Bone marrow (tissue), 2 donors: ENCODE measurements at places on chromosomes 4 and X.
A peak's percentile ranks its signal among the peaks of the same experiment; 100 is the strongest.

DNA sequence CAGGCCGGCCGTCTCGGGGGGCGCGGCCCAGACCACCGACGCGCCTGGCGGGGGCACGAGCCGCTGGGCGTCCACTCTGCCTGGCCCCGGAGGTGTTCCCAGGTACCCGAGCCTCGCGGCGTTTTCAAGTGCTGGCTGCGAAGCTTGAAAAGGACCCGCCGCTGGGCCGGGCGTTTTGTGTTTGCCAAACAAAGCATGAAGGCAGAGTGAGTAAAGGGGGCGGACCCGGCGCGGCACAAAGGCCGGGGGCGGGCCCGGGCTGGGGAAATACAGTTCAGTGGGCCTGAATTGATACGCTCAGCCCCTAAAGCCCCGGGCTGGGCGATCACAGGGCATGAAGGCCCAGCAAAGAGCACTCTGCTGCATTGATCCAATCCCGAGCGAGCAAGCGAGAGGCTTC lies 65.4 kb downstream of the SOX3 start:
- DNase-seq: no peak

DNA sequence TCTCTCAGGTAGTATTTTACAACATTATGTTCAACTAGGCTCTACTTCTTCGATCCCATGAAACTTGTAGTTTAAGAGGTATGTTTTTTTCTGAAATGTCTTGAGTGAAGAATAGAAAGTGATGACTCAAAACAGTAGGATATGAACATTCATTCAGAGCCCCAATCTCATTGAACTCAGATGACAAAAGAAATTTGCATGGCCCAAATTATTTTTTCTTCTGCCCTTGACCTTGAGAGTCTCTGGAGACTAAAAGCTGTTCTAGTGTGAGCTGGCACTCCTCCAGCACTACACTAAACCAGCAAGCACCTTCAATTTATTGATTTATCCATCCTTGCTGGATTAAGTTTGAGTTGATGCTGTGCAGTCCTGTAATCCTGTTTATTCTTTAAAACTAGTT lies 4.0 kb downstream of the DCLK2 start:
- no peak for DNase-seq

GRCh38 chrX:152806035-152806434 lies 24.5 kb downstream of the CETN2 start:
- no peak for DNase-seq

GRCh38 chr4:151766691-151767090 lies 5.9 kb upstream of the GATB start:
- no peak for DNase-seq

DNA sequence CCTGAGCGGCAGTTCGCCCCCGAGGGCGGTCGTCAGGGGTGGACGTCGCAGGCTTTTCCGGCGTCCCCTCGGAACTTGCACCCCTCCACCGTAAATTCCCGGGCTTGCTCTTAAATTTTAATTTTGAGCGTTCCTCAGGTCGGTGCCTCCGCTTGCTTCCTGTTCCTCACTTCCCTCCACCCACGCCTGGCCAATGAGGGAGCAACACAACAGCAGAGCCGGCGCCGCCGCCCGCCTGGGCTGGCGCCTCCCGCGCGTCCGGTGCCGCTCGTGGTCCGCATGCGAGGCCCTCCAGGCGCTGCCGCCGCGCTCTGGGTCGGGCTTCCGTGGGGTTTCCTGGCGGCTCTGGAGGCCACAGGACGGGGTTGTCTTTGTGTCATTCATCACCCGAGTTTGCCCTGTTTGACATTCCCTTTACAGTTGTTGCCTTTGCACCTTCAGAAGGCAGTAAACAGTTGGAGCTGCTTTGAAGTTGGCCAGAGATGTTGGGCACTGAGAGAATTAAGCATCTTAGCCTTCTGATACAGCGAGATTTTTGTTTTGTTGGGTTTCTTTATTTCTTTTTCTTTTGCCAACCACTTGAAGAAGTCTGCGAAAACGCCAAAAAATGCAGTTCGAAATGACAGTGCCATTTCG lies 692 bp downstream of the SPCS3 start:
- DNase-seq: peak; percentile 64

DNA sequence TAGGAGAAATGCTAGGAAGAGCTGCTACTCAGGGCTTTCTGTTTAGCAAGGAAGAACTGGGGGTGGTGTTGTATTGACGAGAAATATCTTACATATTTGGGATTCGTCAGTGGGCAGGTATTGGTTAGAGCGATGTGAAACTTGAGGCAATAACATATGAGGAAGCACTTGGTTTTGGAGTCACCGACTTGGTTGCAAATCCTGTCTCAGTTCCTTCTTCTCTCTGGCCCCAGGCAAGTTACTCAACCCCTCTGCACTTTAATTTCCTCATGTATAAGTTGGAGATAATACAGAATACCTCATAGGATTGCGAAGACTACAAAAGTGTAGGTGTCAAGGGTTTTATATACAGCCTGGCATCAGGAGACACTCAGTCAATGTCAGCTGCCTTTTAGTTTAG lies 34.1 kb downstream of the GPAT3 start:
- no peak for DNase-seq

GRCh38 chrX:25300994-25301393 lies 285.2 kb upstream of the ARX start:
- DNase-seq: no peak

- DNase-seq: no peak
These were observed 76.9 kb downstream of the COL4A6 start for GRCh38 chrX:108361316-108361715.

DNA sequence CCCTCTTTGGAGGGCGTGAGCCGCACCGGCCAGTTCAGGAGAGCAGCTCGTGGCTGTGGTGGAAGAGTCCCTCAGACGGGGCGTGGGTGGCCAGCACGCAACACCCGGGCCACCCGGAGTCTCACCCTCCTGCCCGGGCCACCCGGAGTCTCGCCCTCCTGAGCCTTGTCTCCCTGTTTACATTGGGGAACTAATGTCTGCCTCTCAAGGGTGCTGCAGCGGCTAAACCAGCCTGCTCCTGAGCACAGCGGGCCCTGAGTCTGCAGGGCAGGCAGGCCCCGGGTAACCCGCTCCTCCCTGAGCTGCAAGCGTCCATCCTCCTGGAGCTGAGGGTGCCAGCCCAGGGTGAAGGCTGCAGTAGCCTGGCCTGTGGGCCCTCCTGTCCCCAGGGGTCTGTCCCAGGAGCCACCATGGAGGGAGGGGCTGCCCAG lies 3.0 kb downstream of the PDE6B start:
- no peak for DNase-seq

DNA sequence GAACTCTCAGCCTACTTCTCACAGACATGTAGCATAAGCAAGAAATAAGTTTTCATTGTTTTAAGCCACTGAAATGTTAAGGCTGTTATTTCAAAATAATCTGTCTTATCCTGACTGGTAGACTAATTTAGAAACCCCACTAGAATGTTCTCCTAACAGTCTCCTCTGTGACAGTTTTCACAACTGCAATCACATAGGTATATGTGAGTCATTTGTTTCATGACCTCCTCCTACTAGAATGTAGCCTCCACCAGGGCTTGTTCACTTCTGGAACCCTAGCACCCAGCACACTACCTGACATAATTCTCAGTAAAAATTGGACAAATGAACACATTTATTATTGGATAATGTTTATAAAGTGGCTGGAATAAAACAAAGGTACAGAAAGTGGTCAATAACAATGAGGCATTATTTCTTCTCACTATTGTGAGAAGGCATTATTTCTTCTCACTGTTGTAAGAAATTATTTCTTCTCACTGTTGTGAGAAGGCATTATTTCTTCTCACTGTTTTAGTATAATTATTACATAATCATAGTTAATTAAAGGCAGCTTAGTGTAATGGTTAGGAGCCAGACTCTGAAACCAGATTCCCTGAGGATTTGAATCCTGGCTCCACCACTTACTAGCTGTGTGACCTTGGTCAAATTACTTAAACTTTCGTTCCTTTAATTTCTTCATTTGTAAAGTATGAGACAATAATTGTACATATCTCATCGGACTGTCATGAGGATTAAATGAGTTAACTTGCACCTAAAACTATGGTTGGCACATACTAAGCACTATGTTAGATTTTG lies 251.5 kb downstream of the RASL11B start:
- no peak for DNase-seq

DNA sequence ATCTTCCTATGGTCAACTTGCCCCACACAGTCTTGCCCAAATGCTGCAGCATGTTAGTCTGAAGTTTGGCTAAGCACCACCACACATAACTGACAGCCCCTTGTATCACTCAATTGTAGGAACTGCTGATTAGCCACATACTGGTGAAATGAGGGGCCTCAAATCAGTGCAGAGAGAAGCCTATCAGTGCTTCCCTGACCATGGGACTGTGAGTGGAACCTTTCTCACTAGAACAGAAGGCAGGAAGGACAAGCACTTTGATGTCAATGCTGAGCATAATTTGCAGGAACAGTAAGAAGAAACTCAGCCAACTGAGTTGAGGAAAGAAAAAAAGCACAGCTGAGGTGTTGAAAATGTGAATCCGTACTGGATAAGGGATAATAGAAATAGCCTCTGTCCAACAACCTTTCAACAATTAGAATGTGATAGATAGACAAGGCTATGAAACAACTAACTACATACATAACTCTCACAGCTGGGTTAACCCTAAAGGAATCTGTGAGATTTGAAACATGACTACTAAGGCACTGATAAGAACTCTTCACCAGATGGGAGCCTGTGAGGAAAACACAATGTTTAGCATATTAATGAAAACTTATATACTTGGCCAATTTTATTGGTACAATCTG lies 136.6 kb upstream of the SH3RF1 start:
- DNase-seq: no peak

GRCh38 chrX:124931958-124932357 lies 387.7 kb upstream of the TEX13C start:
- no peak for DNase-seq

GRCh38 chr4:87973283-87974169 lies 2.0 kb upstream of the SPP1 start:
- DNase-seq: no peak

DNA sequence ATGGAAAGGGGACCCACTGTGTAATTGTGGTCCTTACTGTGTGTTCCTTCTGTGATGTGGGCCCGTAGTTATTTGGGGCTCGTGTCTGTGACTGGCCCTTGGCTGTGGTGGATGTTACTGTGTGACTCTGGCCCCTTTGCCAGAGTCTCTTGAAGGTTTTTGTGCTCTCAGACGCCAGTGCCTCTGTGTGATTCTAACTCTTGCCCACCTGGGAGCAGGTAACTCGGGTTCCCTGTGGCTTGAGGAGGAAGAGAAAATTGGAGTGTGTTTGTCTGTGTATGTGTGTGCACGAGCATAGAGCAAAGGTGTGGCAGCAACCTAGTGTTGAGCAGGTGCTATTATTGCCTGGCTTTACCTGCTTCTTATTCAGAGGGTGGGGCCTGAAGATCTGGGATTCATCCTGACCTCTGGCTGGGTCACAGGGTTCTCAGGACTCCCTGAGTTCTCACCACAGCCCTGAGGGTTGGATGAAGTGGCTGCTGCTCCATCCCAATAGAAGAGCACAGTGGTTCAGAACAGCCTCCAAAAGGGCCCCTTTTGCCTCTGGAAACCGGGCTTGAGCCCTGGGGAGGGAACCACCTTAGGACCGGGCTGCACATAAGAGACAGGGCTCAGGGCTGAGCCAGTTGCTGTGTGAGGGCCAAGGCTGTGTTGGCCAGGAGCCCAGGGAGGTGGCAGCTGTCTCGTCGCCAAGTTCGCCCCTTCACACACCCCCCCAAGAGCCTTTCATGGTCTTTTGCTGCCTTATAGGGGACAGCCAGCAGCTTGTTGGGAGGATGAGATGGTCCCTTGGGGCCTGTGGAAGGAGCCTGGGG lies 1.3 kb downstream of the RBM10 start:
- no peak for DNase-seq

DNA sequence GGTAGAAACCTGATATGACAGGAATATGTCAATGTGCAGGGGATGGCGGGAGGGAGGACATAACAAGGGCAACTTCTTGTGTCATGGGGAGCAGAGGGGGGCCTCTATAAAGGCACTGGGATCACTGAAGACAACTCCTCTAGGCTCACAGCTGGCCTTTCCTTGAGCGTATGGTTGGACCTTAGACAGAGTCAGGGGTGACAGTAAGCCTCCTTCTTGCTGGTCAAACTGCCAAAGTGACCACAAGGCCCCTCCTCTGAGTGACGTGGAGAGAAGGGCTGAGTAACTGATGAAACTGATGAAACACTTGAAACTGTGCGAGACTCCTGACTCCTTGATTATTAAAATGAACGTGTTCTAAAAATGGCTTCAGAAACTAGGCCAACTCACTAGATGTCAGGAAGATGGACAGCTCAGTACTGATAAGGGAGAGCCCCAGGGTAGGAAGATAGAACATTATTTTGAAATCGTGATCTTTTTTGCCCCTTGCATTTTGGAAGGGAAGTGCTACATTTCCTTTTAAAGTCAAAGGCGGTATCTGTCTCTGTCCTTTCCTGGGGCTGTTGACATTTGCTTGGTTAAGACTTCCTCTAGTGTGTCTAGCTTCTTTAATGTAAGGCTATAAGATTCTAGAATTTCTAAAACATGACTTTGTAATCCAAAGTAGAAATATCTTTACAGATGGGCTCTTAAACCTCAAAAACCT lies 1.6 kb downstream of the RAB33A start:
- DNase-seq: peak; percentile 21

- DNase-seq: no peak
These were observed 305.3 kb downstream of the FRMPD4 start for GRCh38 chrX:12443534-12444098.

GRCh38 chrX:66728818-66729271 lies 90.0 kb upstream of the EDA2R start:
- peak; percentile 1 for DNase-seq
